ENCODE measurements at places on chromosomes 2 and 18. TPM values are rescaled to one million over a fixed set of nuclear protein-coding genes. Genes with fewer than 3 reads are reported as not detected.

Gene SLC30A3
- total RNA-seq, result 3.4 TPM

Gene CAPG
- total RNA-seq, result 104 TPM

Gene TCF7L1
- 11.5 TPM for total RNA-seq

Gene HOXD10
- 4.8 TPM for total RNA-seq

Gene ALPP
- total RNA-seq, result 18.1 TPM

Gene TMEFF2
- total RNA-seq, result 0.34 TPM

Gene ABHD1
- 1.6 TPM for total RNA-seq

Gene UGT1A8
- 0.10 TPM for total RNA-seq

Gene NDC80
- 10.9 TPM for total RNA-seq

Gene C1QL2
- total RNA-seq, result 0.31 TPM

Gene OBSL1
- total RNA-seq, result 18.7 TPM

Gene CNRIP1
- total RNA-seq, result 1.6 TPM

Gene CCL20
- 6.9 TPM for total RNA-seq

Gene ACP1
- 185 TPM for total RNA-seq

Gene SERPINB10
- not detected for total RNA-seq

Gene ANKRD29
- 13.8 TPM for total RNA-seq

Gene PTGR3
- 18.0 TPM for total RNA-seq

Gene MALL
- 148 TPM for total RNA-seq

Gene GALNT13
- total RNA-seq, result 13.4 TPM

Gene TACR1
- 0.03 TPM for total RNA-seq

Gene SCG2
- 0.94 TPM for total RNA-seq

Gene REG3A
- total RNA-seq, result not detected

Gene RASGRP3
- total RNA-seq, result 0.98 TPM

Gene ABCG8
- not detected for total RNA-seq

Gene HOXD13
- 0.18 TPM for total RNA-seq

Gene KIAA2012
- not detected for total RNA-seq

Gene SLC9A2
- total RNA-seq, result 2.9 TPM

Gene TRIM43
- total RNA-seq, result 0.09 TPM

Gene FBXO15
- 0.48 TPM for total RNA-seq

Gene TMEM169
- 0.37 TPM for total RNA-seq

Gene PDIA6
- 352 TPM for total RNA-seq

Gene FAM161A
- total RNA-seq, result 8.4 TPM

Gene CFC1B
- not detected for total RNA-seq

Gene CDK15
- not detected for total RNA-seq

Gene CCDC74B
- 6.4 TPM for total RNA-seq

Gene PLEK
- not detected for total RNA-seq

Gene TGFA
- 4.6 TPM for total RNA-seq

Gene DBI
- total RNA-seq, result 389 TPM

Gene ARHGAP25
- total RNA-seq, result 0.22 TPM

Gene GREB1
- total RNA-seq, result 2.3 TPM

Gene SP9
- 1.7 TPM for total RNA-seq

Gene COL4A4
- 2.0 TPM for total RNA-seq

Gene GDF7
- total RNA-seq, result 0.09 TPM

Gene FRZB
- 0.13 TPM for total RNA-seq

Gene RNF144A
- total RNA-seq, result 8.9 TPM

Gene DNAH7
- total RNA-seq, result 1.2 TPM
